GM23248 (cell line): ENCODE measurements at places on chromosomes 11 and 22. TPM values are rescaled to one million over a fixed set of nuclear protein-coding genes. Genes with fewer than 3 reads are reported as not detected.
A peak's percentile ranks its signal among the peaks of the same experiment; 100 is the strongest.

DNA sequence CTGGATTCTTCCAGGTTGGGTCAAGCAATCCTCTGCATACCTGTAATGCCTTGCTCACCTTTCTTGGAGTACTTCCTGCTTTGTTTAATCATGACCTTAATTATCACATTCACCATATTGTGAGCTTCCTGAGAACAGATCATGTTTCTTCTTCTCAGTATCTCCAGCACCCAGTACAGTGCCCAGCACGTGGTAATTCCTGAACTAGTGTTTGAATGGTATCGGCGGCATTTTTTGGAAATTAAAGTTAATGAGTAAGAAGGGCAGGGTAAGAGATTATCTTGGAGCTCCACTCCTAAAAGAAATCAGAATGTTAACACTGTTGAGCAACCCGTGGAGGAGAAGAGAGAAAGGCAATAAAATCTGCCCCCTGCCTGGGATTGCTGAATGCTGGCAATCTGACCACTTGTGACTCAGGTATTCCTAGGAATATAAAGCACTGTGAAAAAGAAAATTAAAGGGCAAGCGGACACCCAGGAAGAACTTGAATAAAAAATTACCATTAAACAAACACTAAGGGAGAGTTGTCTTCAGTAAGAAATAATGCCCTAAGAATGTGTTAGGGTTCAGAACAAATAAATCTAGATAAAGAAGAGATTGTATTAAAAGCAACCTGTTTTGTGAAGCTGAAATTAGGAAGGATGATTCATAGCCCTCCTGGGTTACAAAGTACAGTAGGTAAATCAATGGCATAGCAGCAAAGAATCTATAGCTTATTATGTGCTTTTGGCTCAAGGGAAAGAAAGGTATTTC is 92.9 kb downstream of the PDHX start:
- peak; percentile 91 for DNase-seq

DNA sequence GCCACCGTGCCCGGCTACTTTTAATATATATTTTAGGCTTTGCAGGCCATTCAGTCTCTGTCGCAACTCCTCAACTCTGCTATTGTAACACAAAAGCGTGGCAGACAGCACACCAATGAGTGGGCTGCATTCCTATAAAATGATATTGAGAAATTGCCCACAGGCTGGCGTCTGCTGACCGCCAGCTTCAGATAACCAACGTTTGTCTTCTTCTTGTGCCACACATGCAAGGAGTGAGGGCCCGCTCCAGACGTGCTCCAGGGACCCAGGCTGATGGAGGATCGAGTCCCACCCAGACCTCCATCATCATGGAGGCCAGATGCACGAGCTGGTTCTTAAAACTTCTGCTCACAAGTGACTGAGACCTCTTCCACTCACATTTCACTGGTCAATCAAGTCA is 35.4 kb upstream of the LINC01488 start:
- DNase-seq = peak; percentile 24

GRCh38 chr11:2673250-2673610 is 26.6 kb downstream of the KCNQ1OT1 start:
- DNase-seq = no peak

- peak; percentile 49 for DNase-seq
Measured at GRCh38 chr11:10308201-10308954, 3.5 kb downstream of the ADM start.

- DNase-seq = no peak
Measured at GRCh38 chr22:34297536-34298120, 377.4 kb upstream of the LARGE1 start.

DNA sequence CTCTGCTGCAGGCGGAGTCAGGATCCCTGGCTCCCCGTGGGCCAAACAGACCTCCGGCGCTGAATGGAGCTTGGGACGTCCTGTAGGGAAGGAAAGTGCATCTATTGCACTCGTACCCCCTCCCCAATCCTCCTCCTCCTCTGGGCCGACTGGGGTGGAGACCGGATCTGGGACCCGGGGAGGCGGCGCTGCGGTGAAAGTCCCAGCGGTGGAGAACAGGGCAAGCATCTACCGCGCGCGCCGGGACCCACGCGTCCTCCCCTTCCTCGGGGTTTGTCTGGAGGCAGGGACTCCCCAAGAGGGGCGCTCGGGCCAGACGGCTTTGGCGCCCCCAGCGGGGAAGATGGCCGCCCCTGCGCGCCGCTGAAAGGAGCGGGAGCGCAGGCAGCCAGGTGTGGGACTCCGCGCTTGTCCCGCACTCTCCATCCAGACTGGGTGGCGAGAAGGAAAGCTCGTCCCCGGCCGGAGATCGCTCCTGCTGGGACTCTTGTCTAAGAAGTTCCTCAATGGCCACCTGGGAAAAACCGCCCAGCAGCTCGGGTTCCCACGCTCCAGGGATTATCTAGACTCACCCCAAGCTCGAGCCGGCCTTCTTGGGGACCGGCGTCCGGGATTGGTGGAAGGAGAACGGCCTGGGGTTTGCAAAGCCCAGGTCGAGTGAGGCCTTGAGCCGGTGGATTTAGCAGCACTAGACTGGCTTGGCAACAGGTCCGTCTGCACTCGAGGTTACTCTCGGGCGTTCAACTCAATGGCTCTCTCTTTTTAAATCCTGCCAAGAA is 718 bp downstream of the FADS2 start:
- peak; percentile 20 for DNase-seq

GRCh38 chr11:115475564-115475963 is 28.7 kb downstream of the CADM1 start:
- no peak for DNase-seq

DNA sequence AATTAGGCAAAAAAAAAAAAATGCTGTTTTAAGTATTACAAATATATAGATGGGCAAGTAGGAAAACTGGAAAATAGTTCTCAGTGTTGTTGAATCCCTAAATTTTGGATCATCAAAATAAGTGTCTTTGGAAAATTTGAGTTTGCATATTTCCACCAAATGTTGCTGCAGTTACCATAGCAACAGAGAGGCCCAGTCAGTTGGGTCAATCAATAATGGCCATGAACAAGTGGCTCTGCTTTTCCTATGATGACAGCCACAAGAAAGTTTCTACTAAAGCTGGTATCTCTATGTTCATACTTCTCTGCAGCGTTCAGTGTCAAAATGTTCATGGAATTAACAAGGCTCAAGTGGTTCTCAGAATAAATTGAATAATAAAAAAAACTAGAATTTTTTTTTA is 79.1 kb downstream of the SERGEF start:
- DNase-seq = no peak

DNA sequence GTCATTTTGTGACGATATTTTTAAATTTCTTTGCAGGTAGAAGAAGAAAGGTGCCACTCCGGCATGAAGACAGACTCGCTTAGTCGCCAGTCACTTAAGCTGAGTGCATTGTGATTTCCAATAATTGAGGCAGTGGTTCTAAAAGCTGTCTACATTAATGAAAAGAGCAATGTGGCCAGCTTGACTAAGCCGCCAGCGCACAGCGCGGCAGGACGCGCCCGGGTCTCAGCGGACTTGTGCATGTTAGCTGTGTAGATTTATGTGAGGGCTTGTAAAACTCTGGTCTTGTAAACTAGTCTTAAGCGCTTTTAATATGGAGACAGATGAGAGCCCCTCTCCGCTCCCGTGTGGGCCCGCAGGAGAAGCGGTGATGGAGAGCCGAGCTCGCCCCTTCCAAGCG is 5.6 kb downstream of the DGCR8 start:
- no peak for DNase-seq

- no peak for DNase-seq
Measured at GRCh38 chr11:37881741-37882140, 1283.7 kb upstream of the RAG2 start.

Gene PGA3
- total RNA-seq = not detected in 2 replicates

Gene BCO2
- total RNA-seq = not detected in 2 replicates

Gene NAALAD2
- total RNA-seq = 0.76 TPM in 1 of 2 replicates, not detected in the other
